Bladder microvascular endothelial cell (primary cell): ENCODE measurements at places on chromosomes 3 and 15. TPM values are rescaled to one million over a fixed set of nuclear protein-coding genes. Genes with fewer than 3 reads are reported as not detected.

Gene SEMA6D
- 4.0 and 8.5 TPM in 2 replicates for total RNA-seq

Gene CCDC54
- not detected in 2 replicates for total RNA-seq

Gene RASGRP1
- under 0.01 and 0.57 TPM in 2 replicates for total RNA-seq

Gene EFHB
- 0.25 TPM in 1 of 2 replicates, not detected in the other for total RNA-seq

Gene PLXNB1
- 8.6 and 46.9 TPM in 2 replicates for total RNA-seq

Gene LRRC34
- 0.16 and 1.3 TPM in 2 replicates for total RNA-seq

Gene SCG5
- 0.49 and 0.82 TPM in 2 replicates for total RNA-seq

Gene DUOXA2
- not detected in 2 replicates for total RNA-seq

Gene CPN2
- total RNA-seq: not detected in 2 replicates

Gene TRPM1
- total RNA-seq: 0.06 and 0.81 TPM in 2 replicates

Gene ACTRT3
- 1.5 and 2.0 TPM in 2 replicates for total RNA-seq

Gene MESP2
- not detected in 2 replicates for total RNA-seq

Gene C3orf85
- not detected in 2 replicates for total RNA-seq

Gene LARP6
- total RNA-seq: 7.1 and 12.6 TPM in 2 replicates

Gene IQCF5
- not detected in 2 replicates for total RNA-seq

Gene GOLGA8T
- total RNA-seq: 0.13 TPM in 1 of 2 replicates, not detected in the other
